Midbrain (tissue), 1 donor: ENCODE measurements at places on chromosomes 4 and X.

DNA sequence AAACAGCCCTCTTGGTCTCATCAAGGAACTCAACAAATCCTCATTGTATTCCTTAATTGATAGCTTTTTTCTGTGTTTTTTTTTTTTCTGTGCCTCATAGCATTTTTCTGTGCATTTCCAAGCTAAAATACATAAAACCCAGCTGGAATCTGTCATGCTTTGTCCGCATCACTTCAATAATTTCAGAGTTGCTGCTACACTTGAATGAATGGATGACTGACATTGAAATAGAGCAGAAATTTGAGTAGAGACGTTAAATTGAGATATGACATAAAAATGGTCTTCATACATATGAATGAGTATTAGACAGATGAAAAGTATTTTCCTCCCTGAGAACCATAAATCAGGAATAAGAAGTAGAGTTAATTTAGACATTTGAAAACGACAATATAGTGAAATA is 593.2 kb downstream of the TMA16 start:
- no peak for DNase-seq

DNA sequence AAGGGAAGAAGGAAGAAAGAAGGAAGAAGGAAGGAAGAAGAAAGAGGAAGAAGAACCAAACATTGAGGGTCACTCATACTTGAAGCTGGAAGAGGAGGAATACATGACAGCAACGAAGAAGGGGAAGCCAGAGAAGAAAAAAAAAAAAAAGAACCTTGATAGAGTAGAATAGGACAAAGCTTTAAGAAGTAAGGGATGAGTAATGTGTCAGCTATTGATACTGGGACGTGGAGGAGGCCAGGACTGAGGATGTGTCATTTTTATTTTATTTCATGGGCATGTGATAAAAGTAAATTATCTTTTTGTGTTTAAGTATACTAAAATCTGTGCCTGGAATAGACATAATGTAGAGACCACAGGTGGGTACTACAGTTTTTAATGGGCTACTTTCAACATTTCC is 6.4 kb downstream of the EDA2R start:
- DNase-seq = no peak

- no peak for DNase-seq
Observed at GRCh38 chr4:68451246-68452211, 4.3 kb downstream of the TMPRSS11E start.

DNA sequence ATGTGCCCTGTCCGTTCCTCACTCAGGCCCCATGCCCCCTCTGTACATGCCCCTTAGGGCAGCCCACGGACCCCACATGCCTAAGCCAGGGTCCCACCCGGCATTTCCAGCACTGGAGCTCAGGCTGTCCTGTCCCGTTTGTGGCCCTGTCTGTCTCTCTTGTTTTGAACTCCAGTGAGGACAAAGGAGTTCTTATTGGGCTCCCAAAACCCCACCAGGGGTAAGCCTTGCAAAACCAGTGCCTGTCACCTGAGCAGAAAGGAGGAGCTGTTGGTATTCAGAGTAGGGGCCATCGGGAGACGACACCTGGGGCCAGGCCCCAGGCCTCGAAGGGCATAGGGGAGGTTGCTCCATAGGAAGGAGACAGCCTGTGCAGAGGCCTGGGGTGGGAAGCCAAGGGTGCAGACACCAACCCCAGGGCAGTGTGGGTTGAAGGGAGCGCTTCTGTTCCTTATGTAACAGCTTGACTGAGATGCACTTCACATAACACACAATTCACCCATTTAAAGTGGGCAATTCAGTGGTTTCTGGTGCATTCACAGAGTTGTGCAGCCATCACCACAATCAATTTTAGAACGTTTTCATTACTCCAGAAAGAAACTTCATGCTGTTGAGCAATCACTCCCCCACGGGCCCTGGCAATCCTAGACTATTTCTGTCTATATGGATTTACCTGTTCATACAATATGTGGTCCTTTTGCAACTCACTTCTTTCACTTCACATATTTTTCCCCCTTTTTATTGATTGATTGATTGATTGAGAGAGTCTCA is 31.7 kb downstream of the MAN2B2 start:
- no peak for DNase-seq

- DNase-seq = no peak
Observed at GRCh38 chr4:175443547-175443946, 368.5 kb downstream of the GPM6A start.

GRCh38 chr4:7860600-7861163 is 79.0 kb downstream of the AFAP1 start:
- DNase-seq = no peak

DNA sequence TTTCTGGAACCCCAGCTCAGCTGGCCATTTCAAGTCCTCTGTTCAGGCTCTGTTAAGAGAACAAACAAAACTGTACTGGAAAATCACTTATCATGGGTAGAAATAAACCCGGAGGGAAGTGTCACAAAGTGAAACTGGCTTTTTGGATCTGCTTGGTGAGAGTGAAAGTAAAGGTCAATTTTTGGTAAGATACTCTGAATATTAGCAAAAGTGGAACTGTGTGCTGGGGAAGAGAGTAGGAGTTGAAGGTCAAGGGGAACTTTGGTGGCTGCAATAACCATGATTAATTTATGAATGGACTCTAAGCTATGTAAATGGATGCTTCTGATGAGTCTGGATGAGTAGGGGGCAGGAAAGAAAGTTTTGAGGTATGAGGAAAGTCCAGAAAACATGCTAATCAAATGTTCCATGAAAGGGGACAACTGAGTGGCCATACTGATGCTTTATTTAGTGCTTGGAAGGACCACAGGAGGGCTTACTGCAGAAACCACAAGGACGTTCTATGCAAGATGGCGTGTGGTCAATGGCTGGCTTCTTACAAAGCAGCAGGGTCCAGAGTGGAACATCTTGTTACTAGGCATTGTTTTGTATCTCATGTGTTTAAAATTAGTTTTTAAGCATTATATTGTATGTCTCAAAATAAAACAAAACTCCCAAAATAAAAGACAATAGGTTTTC is 36.8 kb upstream of the TNIP3 start:
- DNase-seq = no peak

GRCh38 chrX:109886122-109886761 is 116.7 kb upstream of the TMEM164 start:
- peak; percentile 17 for DNase-seq

- DNase-seq = no peak
Observed at GRCh38 chrX:107154787-107155620, 36.4 kb upstream of the RBM41 start.

DNA sequence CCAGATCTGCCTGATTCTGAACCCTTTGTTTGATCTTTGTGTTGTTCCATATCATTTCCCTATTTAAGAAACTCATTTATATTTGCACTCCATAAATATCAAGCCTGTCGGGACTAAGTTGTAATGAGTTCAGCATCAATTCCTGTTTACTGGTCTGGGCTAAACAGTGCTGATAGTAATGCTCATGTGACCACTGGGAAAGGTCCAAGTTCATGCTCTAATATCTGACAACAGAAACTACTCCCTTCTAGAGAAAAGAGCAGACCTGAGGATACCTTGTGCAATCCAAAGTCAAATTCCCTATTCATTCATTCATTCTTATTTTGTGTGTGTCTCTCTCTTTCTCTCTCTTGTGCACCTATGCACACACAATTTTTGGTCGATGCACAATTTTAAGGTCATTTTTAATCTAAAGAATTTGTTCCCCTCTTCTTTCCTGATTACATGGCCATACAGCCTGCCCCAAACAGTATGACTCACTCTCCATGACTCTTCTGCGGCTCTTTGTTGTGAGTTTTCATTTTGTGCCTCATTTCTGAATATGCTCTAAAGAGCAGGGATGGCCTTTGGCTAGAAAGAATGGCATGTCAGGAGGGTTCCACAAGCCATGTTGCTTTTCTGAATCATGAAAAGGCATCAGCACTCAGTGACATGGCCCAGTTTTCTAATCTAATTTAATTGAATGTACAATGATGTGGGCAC is 664.3 kb downstream of the RPA4 start:
- no peak for DNase-seq

- no peak for DNase-seq
Observed at GRCh38 chr4:1244978-1245471, 3.9 kb downstream of the CTBP1 start.

GRCh38 chr4:139553751-139554641 is 2.0 kb downstream of the SETD7 start:
- peak; percentile 48 for DNase-seq
